ENCODE measurements at places on chromosomes 3 and 15.

DNA sequence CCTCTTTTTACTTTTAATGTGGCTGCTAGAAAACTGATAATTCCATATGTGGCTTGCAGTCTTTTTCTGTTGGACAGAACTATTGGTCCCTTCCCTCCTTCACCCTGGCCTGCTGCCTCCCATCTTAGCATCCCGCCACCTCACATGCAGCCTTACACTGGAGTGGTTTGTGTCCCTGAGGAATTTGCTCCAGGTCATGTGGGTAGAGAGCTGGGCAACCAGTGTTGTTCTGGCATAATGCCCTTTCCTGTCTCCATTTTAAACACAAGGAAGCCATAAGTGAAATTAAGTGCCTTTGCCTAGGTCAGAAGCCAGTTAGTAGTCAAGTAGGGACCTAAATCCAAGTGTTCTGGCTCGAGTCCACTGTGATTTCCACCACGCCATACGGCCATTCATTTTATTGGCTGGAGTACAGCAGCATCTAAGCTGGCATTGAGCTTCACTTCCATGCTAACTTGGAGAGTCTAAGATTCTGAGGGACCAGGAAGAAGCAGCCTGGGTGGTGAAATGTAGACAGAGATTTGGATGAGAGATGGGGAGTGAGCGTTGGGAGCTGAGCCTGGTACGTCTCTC lies 46.0 kb upstream of the PLXNA1 start:
- no peak for DNase-seq

- DNase-seq = no peak
Measured at GRCh38 chr3:24589931-24590880, 95.6 kb upstream of the THRB start.

DNA sequence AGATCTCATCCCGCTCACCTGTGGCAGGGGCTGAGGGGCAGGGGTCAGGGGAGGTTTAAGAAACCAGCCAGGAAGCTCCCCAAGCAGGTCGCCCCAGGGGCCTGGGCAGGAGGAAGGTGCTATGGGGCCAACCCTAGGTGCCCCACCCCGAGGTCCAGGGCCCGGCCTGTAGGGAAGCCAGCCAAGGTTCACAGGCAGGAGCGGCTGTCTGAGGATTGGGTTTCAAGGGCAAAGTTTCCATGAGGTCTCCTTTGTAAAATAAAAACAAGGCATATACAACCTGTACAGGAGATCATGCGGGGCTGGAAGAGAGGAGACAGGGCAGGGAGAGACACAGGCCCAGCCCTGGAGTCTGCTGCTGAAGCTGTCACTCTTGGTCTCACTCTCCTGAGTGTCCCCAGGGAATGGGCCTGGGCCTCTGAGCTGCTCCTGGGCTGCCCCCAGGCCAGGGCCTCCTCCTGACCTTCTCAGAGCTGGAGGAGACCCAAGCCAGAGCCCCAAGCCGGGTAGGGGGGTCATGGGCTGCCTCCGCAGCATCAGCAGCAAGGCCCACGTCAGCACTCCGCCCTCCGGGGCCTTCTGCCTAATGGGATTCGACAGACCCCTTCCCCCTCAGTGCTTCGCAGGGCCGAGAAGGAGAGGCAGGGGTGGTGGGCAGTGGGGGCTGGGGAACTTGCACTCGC lies 5.5 kb downstream of the CPLX3 start:
- no peak for DNase-seq

- DNase-seq = no peak
Measured at GRCh38 chr3:180011927-180012326, 24.8 kb downstream of the PEX5L start.

DNA sequence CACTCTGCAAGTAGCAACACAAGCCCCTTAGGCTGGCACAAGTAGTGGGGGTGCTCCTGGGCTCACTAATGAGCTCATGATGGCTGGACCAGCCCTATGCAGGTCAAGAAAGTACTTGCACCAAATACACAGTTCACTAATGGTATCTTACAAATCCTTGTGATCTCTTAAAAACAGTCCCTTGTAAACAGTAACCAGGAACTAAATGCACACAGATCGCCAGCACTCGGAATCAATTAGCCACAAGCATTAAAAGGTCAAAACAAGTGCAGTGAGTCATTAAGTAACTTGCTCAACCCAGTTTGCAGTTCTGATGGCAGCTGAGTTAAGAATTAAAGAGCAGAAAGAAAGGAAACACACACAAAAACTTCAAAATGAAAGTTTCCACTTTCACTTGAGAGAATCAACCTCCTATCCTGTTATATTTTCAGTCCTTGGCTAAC lies 43.2 kb downstream of the ARHGEF3 start:
- no peak for DNase-seq

- no peak for DNase-seq
Measured at GRCh38 chr3:86624192-86624591, 366.8 kb downstream of the VGLL3 start.

DNA sequence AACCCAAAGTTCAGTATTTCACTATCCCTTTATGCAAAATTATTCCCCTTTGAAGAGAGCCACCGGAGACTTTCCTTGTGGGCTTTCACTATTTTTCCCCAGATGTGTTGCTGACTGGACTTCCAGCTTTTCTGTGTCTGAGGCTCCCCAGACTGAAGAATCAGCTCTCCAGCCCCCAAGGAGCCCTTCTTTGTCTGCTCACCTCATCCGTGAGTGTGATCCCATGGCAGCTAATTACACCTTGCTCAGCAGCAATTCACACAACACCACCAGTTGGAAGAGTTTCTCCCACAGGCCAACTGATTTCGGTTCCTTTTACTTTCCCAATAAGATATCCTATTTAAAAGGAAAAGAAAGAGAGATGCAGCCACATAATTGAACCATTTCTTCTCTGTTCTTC lies 249.5 kb upstream of the TRIM42 start:
- DNase-seq = no peak

DNA sequence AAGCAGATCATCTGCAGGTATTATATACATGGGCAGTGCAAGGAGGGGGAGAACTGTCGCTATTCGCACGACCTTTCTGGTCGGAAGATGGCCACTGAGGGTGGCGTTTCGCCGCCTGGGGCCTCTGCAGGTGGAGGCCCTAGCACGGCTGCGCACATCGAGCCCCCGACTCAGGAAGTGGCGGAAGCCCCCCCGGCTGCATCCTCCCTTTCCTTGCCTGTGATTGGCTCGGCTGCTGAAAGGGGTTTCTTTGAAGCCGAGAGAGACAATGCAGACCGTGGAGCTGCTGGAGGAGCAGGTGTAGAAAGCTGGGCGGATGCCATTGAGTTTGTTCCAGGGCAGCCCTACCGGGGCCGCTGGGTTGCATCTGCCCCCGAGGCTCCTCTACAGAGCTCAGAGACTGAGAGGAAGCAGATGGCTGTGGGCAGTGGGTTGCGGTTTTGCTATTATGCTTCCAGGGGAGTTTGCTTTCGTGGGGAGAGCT lies 639 bp downstream of the MKRN3 start:
- DNase-seq = peak; percentile 48

GRCh38 chr3:76551739-76552138 lies 488.2 kb upstream of the ROBO2 start:
- DNase-seq = no peak

DNA sequence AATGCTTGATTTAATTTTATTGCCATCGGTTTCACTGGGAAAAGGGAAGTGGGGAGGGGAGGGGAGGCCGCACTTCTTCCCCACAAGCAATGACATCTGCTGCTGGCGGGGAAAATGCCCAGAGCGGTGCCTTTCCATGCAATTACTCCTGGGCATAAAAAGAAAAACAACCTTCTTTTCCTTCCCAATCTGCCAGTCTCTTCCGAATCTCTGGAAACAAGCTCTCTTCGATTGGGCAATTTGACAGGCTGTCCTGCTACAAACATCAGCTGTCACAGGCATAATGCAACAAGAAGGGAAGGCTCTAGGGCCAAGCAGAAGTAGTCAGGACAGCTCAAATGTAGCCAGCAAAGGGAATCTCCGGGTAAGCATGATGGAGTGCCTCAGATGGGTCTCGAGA lies 93.4 kb upstream of the STRIT1 start:
- DNase-seq = no peak

- no peak for DNase-seq
Measured at GRCh38 chr3:190288836-190289235, 33.4 kb downstream of the CLDN1 start.

DNA sequence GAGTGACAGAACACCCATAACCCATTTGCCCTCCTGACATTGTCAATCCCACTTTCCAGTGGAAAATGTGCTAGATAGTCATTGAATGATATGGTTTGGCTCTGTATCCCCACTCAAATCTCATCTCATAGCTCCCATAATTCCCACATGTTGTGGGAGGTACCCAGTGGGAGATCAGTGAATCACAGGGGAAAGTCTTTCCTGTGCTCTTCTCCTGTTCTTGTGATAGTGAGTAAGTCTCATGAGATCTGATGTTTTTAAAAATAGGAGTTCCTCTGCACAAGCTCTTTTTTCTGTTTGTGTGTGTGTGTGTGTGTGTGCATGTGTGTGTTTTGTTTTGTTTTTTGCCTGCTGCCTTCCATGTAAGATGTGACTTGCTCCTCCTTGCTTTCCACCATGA lies 191.7 kb downstream of the ARRDC4 start:
- no peak for DNase-seq

DNA sequence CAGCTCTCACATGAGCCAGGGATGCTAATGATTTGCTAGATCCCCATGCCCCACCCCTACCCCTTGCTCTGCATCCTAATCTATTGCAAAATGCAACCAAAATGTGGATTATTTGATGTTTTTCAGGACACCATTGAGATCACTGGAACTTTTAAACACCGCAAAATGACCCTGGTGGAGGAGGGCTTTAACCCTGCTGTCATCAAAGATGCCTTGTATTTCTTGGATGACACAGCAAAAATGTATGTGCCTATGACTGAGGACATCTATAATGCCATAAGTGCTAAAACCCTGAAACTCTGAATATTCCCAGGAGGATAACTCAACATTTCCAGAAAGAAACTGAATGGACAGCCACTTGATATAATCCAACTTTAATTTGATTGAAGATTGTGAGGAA lies 29.7 kb downstream of the HDC start:
- DNase-seq = no peak

DNA sequence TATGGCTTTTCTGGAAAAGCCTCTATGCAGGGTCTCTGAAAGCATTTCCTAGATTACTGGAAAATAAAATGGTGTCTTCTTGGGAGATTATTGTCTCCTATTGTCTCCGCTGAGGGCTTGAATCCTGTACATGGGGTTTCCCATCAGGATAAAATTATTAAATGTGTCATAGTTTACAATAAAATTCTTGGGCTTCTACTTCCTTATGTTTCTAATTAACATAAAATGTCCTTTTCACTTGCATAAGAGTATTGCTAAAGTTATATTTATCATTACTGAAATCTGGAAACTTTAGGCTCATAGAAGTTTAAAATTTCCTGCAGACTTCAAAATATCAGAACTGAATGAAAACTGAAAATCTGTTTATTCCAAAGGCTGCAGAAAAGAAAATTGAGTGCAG lies 595.5 kb upstream of the AGTR1 start:
- no peak for DNase-seq

DNA sequence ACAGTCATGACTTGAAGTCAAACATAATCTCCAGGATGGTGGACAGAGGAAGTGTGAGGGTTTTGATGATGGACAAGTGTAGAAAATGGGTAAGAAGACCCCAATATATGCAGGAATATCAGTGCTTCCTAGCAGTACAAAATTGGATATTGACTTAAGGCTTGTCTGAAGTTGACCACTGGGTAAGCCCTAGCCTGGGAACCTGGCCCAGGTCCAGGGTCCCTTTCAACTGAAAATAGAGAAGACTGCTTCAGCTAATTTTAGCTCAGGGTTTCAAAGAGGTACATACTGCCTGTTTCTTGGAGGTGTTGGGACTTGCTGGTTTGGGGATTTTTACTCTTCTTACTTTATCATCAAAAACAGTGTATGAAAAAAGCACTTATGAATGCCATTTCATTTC lies 4.7 kb downstream of the NR1D2 start:
- DNase-seq = peak; percentile 53

GRCh38 chr15:89818287-89818686 lies 3.6 kb upstream of the ANPEP start:
- no peak for DNase-seq

DNA sequence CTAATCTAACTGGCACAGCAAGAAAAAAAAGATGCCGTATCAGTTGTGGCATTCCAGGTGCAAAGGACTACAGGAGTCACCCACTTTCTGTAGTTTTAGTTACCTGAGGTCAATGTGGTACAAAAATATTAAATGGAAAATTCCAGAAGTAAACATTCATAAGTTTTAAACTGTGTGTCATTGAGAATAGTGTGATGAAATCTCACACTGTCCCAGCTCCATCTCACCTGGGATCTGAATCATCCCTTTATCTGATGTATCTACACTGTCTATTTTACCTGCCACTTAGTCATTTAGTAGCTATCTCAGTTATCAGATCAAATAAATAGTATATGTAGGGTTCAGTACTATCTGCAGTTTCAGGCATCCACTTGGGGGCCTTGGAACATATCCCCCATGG lies 26.7 kb downstream of the GBE1 start:
- no peak for DNase-seq

- DNase-seq = no peak
Measured at GRCh38 chr3:43539321-43539720, 82.5 kb downstream of the ANO10 start.

DNA sequence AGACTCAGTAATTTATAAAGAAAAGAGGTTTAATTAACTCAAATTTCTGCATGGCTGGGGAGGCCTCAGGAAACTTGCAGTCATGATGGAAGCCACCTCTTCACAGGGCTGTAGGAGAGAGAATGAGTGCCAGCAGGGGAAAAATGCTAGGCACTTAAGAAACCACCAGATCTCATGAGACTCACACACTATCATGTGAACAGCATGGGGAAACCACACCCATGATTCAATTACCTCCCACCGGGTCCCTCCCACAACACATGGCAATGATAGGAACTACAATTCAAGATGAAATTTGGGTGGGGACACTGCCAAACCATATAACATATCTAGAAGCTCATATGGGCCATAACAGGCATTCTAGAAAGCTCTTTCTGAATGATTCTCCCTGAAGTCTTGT lies 190.3 kb downstream of the WNT5A start:
- no peak for DNase-seq

DNA sequence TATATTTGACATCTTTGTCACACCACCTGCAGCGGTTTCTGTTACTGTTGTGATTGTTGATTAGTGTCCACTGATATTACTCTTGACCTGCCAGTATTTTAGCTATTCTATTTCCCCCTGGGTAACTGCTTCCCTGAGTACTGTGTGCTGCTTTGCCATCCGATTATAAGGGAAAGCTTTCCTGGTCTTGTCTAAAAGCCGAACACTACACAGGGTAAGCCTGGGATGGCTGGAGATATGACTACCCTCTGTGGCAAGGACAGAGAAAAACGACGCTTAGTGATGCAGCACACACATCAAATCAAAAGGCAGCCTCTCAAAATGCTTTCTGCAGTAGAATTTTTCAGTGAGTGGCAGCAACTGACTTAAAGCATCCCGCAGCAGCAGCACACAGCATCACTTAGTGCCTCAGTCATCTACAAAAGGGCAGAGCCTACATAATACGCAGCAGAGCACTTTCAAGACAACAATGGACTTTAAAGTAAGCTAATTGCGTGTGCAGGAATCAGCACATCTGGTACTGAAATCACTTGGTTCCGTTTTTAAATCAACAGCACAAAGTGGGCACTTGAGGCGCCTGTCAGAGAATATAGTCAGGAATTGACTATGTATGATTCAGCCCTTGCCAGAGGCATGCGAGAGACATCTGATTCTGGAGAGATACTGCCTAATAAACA lies 656.3 kb upstream of the TGFBR2 start:
- DNase-seq = no peak
